CD4-positive, alpha-beta T cell treated with Interleukin-21 for 1 hour (primary cell): ENCODE measurements at places on chromosomes 4 and X.

DNA sequence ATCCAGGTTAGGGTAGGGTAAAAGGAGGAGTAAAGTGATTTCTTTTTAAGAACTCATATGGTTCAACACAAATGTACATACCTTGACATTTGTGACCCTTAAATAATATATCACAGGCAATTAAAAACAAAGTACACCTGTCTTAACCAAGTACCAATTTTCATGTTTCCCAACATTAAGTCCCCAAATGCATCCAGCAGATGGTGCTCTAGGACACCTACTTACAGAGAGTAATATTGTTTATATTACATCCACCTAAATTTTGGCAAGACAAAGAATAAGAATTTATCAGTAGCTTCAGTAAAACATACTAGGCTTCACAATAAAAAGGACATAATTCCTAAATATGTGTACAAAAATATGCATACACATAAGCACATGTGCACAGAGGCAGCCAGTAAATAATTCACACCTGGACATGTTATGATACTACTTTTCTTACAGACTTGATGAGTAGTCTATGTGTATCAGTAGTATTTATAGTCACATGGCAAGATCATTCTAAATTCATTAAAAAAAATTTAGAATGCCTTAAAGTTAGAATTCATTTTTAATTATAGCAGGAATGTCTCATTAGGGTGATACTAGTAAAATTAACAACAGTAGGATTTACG lies 219.7 kb downstream of the DCLK2 start:
- DNase-seq: peak; percentile 37

GRCh38 chr4:41991916-41992767 lies 1.8 kb downstream of the SLC30A9 start:
- DNase-seq: no peak

- peak; percentile 13 for DNase-seq
Measured at GRCh38 chr4:118351851-118352827, 664 bp downstream of the PRSS12 start.

DNA sequence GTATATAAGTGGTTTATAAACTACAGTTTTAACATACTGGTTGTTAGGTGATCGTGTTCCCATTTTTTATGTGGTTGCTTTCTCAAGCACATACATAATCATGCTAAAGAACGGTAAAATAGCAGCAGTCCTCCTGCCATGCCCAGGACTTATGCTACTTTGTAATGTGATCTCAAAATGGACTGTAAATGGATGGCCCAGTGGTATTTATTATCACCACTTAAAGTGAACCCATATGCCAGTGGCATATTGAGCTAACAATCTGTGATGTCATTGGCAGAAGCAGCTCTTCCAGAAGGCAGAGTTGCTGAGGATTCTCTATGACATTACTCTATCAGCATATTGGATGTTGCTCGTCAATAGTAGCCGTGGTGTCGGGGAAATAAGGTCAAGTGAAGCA lies 28.6 kb downstream of the ANK2 start:
- no peak for DNase-seq
